ENCODE measurements at places on chromosomes 16 and 17. TPM values are rescaled to one million over a fixed set of nuclear protein-coding genes. Genes with fewer than 3 reads are reported as not detected.

Gene TBC1D3E
- not detected for total RNA-seq

Gene PRSS21
- total RNA-seq: not detected

Gene C16orf96
- total RNA-seq: 0.27 TPM

Gene KRT31
- not detected for total RNA-seq

GRCh38 chr17:65323049-65323448 lies 185.9 kb downstream of the RGS9 start:
- H3K36me3 ChIP-seq: no peaks in the 10 kb centered on the region
- H3K4me1 ChIP-seq: peaks cover 8% of the 10 kb centered on the region
- no peak for DNase-seq
- H3K27ac ChIP-seq: no peak overlapping the region
- H3K27me3 ChIP-seq: no peaks in the 10 kb centered on the region
- no peak overlapping the region for H3K4me3 ChIP-seq

DNA sequence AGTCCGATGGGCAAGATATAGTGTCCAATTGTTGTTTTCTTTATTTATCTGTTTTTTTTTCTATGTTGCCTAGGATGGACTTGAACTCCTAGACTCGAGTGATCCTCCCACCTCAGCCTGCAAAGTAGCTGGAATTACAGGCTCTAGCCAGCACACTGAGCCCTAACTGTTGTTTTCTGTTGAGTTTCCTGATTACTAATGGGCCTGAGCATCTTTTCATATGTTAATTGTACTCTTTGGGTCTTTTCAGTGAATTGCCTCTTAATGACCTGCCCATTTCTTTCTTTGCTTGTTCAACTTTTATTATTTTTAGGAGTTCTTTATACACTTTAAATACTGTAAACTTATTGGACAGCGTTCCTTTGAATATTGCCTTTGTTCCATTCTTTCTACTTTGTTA lies 213.0 kb downstream of the HS3ST3B1 start:
- no peaks in the 10 kb centered on the region for H3K27me3 ChIP-seq
- no peak overlapping the region for H3K4me3 ChIP-seq
- H3K36me3 ChIP-seq: no peaks in the 10 kb centered on the region

GRCh38 chr17:50640686-50641351 lies 6.1 kb downstream of the ABCC3 start:
- no peak for DNase-seq
- no peaks in the 10 kb centered on the region for H3K36me3 ChIP-seq
- H3K4me3 ChIP-seq: no peak overlapping the region
- peaks cover 17% of the 10 kb centered on the region for H3K4me1 ChIP-seq
- no peak overlapping the region for H3K27ac ChIP-seq

DNA sequence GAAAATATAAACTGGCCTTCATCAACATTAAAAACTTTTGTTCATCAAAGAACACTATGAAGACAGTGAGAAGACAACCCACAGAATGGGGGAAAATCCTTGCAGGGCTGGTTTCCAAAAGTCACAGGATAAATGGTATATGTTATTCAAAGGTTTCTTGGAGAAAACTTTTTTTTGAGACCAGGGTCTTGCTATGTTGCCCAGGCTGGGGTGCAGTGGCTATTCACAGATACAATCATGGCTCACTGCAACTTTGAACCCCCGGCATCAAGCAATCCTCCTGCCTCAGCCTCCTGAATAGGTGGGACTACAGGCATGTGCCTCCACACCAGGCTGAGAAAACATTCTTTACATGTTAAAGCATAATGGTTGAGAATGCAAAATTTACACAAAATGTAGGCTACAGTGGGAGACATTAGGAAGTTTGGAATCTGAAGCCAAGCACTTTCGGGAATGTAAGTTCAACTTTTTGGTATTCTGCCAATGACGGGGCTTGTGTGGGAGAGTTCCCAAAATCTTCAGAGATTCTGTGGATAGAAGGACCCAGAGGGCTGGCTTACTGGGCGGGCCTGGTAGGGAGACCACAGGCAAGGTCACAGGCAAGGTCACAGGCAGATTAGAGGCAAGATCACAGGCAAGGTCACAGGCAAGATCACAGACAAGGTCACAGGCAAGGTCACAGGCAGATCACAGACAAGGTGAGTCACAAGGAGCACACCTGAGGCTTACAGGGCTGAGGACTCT lies 24.2 kb upstream of the ATP2A3 start:
- H3K4me3 ChIP-seq: no peak overlapping the region
- no peaks in the 10 kb centered on the region for H3K36me3 ChIP-seq
- H3K27ac ChIP-seq: no peak overlapping the region
- DNase-seq: peak; percentile 11
- H3K27me3 ChIP-seq: no peaks in the 10 kb centered on the region

GRCh38 chr16:68219725-68220351 lies 16.1 kb downstream of the ESRP2 start:
- H3K27ac ChIP-seq: no peak overlapping the region
- H3K27me3 ChIP-seq: no peaks in the 10 kb centered on the region
- H3K36me3 ChIP-seq: no peaks in the 10 kb centered on the region

GRCh38 chr17:65294181-65294719 lies 157.1 kb downstream of the RGS9 start:
- no peaks in the 10 kb centered on the region for H3K36me3 ChIP-seq
- H3K27ac ChIP-seq: no peak overlapping the region
- peak; percentile 66 for DNase-seq
- H3K4me3 ChIP-seq: no peak overlapping the region
- peaks cover 1% of the 10 kb centered on the region for H3K4me1 ChIP-seq
